ENCODE measurements at places on chromosomes 12 and 14. TPM values are rescaled to one million over a fixed set of nuclear protein-coding genes. Genes with fewer than 3 reads are reported as not detected.

DNA sequence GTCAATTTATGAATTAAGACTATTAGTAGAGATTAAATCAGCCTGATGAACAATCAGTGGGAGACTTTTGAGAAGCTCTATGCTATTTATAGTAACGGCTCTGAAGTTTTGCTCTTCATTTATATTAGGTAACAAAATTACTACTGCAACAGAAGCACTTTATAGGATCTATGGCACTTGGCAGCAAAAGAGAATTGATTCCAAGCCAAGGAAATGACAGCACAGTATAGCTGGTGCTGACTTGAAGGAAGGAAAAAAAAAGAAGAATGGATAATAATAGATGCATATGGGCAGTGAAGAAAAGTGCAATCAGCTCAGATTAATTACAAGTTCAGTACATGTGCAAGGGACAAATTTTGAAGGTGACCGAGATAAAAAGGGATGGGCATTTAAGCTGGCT, 228.2 kb upstream of the PPFIA2 start:
- no peak for DNase-seq
- H3K4me3 ChIP-seq: no peak overlapping the region
- no peaks in the 10 kb centered on the region for H3K27me3 ChIP-seq
- H3K27ac ChIP-seq: no peak overlapping the region
- H3K4me1 ChIP-seq: no peaks in the 10 kb centered on the region

- H3K27ac ChIP-seq: no peak overlapping the region
- H3K4me1 ChIP-seq: peaks cover 48% of the 10 kb centered on the region
- no peak for DNase-seq
- peaks cover 61% of the 10 kb centered on the region for H3K36me3 ChIP-seq
- H3K27me3 ChIP-seq: no peaks in the 10 kb centered on the region
Observed at GRCh38 chr12:94267537-94267872, 119.1 kb downstream of the PLXNC1 start.

GRCh38 chr12:106871477-106871876, 84.2 kb upstream of the TMEM263 start:
- H3K27me3 ChIP-seq: no peaks in the 10 kb centered on the region
- no peak overlapping the region for H3K4me3 ChIP-seq

DNA sequence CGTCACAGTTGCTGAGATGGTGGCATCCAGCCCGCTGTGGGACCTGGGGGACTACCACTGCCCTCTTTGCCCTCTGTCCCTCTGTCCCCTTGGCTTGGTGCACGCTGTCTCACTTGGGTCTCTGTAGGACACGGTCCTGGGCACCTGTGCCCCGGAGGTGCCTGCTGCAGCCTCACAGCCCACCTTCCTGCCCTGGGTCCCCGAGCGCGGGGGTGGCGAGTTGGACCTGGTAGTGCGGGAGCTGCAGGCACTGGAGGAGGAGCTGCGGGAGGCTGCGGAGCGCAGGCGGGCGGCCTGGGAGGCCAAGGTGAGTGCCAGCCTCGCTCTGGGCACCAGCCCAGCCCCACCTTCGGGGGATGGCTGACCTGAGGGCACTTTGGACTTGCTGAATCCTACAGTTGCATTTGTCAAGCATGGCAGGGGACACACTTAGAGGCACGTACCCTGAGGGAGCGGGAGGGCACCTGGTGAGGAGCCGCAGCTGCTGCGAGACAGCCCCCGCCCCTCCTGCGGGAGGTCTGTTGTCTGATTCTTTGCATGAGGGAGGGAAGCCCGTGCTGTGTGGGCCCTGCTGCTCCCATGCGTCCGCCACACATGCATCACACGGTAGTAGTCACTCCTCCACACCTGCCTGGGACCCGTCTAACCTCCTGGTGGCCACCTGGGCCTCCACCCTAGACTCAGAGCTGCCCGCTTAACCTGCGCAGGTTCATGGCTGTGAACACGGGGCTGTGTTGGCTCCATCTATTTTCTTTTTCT, 6.8 kb downstream of the TEDC1 start:
- no peak overlapping the region for H3K27ac ChIP-seq
- H3K36me3 ChIP-seq: peaks cover 3% of the 10 kb centered on the region

PCED1B gene
- total RNA-seq: 57.1 TPM

DNA sequence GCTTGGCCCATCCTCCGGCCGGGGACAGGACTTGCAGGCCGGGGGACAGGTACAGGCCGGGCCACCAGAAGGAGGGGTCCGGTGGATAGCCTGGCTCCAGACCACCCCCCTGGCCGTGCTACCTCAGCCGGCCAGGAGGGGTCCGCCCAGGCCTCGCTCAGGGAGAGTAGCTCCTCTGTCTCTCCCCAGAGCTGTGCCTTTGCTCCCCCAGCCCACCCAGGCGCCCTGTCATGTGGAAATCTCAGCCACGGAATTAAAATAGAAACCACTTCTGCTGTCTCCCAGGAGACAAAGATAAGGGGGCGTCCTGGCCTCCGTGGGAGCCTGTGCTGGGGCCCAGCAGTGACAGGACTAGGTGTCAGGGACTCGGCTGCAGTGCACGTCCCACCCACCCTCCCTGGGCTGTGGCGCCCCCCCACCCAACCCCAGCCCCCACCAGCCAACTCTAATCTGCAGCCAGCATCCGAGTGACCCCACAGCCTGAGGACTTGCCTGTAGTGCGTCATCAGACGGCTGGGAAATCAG, 3.3 kb upstream of the CRIP2 start:
- no peaks in the 10 kb centered on the region for H3K36me3 ChIP-seq
- H3K4me3 ChIP-seq: no peak overlapping the region
- peaks cover 7% of the 10 kb centered on the region for H3K4me1 ChIP-seq
- DNase-seq: no peak
- no peak overlapping the region for H3K27ac ChIP-seq

DNA sequence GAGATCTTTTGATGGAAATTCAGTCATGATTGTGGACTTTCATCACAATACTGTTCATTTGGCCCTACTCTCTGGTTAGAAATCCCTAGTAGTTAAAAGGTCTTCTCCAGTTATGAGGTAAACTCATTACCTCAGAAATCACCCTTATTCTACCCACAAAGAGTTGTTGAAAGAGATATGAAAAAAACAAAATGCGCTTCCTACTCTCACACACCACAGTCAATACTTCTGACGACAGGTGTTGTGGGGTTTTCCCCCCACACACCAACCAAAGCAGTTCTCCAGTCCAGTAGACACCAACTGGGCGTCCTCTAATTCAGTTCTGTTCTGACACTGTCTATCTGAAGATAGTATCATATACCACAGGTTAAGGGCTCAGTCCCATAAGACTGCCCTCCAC, 54.9 kb downstream of the TRMT5 start:
- H3K4me1 ChIP-seq: no peaks in the 10 kb centered on the region
- H3K36me3 ChIP-seq: no peaks in the 10 kb centered on the region
- H3K4me3 ChIP-seq: no peak overlapping the region
- no peaks in the 10 kb centered on the region for H3K27me3 ChIP-seq

HOXC11 gene
- total RNA-seq: not detected

- DNase-seq: peak; percentile 23
- H3K4me1 ChIP-seq: peaks cover 12% of the 10 kb centered on the region
- H3K27me3 ChIP-seq: peaks cover 10% of the 10 kb centered on the region
- no peaks in the 10 kb centered on the region for H3K36me3 ChIP-seq
Observed at GRCh38 chr14:99389174-99389826, 91.4 kb downstream of the SETD3 start.

DNA sequence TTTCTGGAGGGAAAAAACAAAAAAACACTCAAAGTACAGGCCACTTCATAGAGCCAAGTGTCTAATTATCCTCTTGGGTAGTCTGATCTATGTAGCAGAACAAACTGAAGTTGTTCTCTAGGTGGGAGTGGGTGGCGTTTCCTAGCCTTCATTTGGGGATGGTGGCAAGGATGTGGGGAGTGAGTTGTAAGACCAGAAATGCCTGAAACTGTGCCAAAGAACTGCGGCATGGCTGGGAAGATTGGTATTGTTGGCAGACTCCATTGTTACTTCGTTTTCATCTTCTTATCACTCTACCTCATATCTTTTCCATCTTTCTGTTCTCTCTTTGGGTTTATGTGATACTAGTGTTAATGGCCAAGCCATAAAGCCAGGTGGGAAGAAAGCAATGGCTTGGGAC, 177.3 kb upstream of the DDHD1 start:
- H3K4me1 ChIP-seq: no peaks in the 10 kb centered on the region
- no peak overlapping the region for H3K4me3 ChIP-seq
- H3K36me3 ChIP-seq: no peaks in the 10 kb centered on the region
- no peak overlapping the region for H3K27ac ChIP-seq
- H3K27me3 ChIP-seq: no peaks in the 10 kb centered on the region
